ENCODE measurements at places on chromosomes 6 and 20. TPM values are rescaled to one million over a fixed set of nuclear protein-coding genes. Genes with fewer than 3 reads are reported as not detected.

The PERP gene
- 55.6 TPM for total RNA-seq

The MYBL2 gene
- 24.3 TPM for total RNA-seq

The ZFP57 gene
- total RNA-seq = 0.11 TPM

The CD24 gene
- total RNA-seq = 377 TPM

The CPXM1 gene
- total RNA-seq = 160 TPM

The CALHM4 gene
- total RNA-seq = not detected

The RXRB gene
- 70.3 TPM for total RNA-seq

DNA sequence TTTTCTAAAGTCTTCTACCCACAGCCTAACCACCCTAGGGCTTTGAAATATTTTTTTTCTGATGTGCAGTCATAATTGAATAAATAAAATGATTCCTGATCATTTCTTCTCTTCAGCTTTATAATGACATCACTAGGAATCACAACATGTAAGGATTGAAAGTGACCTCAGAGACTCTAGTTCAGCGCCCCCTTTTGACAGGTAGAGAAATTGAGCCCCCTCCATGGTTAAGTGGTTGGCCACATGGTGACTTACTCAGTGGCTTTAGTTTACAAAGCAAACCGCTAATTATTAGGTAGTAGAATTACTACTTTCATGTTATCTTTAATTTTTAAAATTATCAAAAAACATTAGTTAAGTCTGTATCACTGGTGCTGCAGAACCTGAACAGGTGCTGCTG is 13.3 kb upstream of the SLC2A12 start:
- no peak for DNase-seq

GRCh38 chr20:42483730-42484303 is 705.9 kb downstream of the PTPRT start:
- no peak for DNase-seq

- no peak for DNase-seq
Observed at GRCh38 chr6:82525775-82526495, 162.3 kb downstream of the TPBG start.

DNA sequence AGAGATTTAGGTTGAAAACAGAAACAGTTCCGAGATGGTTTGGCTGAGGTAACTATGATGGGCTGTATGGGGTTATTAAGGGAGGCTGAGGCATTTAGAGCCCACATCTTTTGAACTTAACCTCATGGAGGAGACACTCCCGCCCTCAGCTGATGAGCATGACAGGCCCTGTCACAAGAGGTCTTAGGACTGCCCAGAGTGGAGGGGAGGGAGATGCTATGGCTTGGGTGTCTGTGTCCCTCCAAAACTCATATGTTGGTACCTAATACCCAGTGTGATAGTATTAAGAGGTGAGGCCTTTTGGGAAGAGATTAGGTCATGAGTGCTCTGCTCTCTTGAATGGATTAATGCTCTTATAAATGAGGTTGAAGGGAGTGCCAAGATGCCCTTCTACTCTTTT is 126.6 kb downstream of the CDC5L start:
- no peak for DNase-seq

DNA sequence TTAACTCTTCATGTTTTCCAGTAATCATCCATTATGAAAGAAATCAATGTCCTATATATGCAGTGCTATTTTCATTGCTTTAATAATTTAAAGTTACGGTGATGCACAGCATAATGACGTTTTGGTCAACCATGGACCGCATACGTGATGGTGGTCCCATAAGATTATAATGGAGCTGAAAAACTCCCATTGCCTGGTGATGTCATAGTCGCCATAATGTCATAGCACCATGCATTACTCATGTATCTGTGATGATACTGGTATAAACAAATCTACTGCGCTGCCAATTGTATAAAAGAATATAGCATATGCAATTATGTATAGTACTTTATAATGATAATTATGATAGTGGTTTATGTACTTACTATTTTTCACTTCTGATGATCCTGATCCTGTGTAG is 42.3 kb upstream of the ALDH8A1 start:
- no peak for DNase-seq

DNA sequence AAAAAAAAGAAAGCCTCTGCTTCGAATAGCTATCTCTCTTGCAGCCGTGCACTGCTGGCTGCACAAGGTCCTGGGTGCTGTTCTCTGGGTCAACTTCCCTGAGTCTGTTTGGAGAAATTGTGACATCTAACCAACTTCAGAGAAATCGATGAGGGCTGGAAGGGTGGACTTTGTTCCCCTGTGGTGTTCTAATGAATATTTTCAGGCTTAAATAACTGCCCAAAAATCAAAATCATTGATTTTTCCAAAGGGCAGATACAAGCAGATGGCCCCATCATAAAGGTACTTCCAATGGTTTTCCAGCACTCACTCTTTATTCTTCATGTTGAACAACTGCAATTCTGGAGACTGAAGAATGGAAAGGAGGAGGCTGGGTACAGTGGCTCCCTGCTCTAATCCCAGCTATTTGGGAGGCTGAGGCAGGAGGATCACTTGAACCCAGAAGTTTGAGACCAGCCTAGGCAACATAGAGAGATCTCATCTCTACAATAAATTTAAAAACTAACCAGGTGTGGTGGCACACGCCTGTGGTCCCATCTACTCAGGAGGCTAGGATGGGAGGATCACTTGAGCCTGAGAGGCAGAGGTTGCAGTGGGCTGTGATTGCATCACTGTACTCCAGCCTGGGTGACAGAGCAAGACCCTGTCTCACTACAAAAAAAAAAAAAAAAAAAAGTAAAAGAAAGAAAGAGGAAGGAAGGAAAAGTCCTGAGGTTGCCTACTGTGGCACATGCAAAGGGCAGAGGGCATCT is 59.1 kb downstream of the FOXA2 start:
- no peak for DNase-seq

GRCh38 chr6:36241728-36242127 is 28.1 kb upstream of the PNPLA1 start:
- no peak for DNase-seq

GRCh38 chr6:34982424-34982852 is 93.4 kb downstream of the ANKS1A start:
- DNase-seq = no peak

GRCh38 chr20:52532674-52533073 is 341.1 kb upstream of the ZFP64 start:
- no peak for DNase-seq

DNA sequence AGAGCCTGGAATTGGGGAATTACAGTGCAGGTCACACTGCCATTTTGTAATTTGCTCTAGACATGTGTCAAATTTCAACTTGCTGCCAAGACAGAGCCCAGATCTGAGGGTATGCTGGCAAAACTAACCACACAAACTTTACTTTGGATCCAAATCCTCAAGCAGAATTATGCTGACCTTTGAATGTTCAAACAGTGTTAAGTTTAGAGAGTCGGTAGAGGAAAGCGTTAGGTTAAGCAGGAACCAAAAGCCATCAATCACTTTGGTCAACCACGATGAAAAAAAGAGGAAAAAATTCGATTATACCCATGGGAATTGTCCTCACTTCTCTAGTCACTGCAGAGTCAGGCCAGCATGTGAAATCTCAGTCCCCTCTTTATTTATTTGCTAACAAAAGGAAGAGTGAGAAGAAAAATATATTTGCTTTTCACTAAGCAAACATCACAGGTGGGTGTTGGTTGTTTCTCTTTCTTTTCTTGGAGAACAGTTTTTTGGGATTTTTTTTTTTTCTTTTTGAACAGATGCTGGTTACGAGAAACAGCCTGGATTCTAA is 105.1 kb upstream of the ADGRF1 start:
- no peak for DNase-seq

GRCh38 chr6:97282238-97282725 is 734 bp downstream of the MMS22L start:
- DNase-seq = no peak

- no peak for DNase-seq
Observed at GRCh38 chr6:125015152-125015551, 52.9 kb downstream of the RNF217 start.

GRCh38 chr6:147222160-147222838 is 18.1 kb downstream of the STXBP5 start:
- no peak for DNase-seq

DNA sequence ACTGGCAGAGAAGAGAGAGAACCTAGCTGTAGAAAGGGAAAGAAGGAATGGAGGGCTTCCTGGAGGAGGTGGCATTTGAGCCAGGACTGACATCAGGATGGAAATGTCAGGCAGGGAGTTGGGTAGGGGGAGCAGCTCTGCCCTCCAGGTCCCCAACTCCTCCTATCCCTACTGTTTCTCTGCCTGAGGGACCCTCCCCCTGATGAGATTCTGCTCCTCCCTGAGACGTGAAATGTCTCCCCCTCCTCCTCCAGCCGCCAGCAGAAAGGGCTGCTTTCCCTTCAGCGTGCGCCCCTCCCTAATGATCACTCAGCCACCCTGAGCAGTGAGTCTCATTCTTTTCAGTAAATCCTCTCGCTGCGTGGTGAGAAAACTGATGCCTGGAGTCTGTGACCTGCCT is 40.6 kb downstream of the HLA-DPB1 start:
- no peak for DNase-seq
